ENCODE measurements at places on chromosomes 1 and 21. TPM values are rescaled to one million over a fixed set of nuclear protein-coding genes. Genes with fewer than 3 reads are reported as not detected.

DNA sequence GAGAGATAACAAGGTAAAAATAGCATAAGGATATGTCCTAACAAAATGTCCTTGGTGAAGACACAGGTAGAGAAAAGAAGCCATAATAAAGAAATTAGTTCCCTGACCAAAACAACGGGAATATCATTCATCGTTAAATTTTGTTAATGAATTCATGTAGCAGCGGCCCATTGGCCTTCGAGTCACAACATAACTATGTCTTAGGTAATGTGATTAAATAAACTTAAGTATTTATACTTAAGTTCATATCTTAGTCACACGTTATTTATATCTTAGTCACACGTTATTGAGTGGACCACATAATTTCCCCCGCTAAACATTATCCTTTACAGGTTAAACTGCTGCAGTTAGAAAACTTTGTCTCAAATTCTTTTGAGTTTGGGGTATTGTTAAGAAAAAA lies 1.2 kb downstream of the NEXN start:
- DNase-seq, result no peak

GRCh38 chr1:239810061-239810481 lies 281.6 kb upstream of the FMN2 start:
- peak; percentile 66 for DNase-seq

DNA sequence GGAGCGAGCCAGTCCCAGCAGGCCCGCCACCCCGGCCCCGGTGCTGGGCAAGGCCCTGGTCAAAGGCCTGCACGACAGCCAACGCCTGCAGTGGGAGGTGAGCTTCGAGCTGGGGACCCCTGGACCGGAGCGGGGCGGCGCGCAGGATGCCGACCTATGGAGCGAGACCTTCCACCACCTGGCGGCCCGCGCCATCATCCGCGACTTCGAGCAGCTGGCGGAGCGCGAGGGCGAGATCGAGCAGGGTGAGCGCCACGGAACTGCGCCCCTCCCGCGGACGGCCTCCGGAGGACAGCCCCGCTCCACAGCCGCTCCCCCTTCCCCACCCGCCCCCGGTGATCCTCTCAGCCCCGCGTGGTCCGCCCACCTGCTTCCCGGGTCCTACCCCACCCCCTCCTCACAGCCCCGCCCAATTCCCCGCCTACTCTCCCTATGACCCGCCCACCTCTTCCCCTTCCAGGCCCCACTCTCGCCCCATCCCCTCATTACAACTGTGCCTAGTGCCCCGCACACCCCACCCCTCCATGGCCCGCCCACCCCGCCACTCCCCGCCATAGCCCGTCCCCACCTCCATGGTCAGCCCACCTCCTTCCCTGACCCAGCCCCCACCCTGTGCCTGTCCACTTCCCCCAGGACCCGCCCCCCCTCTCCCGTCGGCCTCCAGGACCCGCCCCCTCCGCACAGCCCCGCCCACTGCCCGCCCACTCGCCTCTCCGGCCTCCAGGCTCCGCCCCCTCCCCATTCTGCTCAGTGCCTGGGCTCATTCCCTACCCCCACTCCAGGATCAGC lies 52.7 kb downstream of the VWA5B1 start:
- DNase-seq, result no peak

GRCh38 chr1:42950116-42950481 lies 8.6 kb downstream of the SLC2A1 start:
- DNase-seq, result no peak

The COL16A1 gene
- 6.7 TPM for total RNA-seq

GRCh38 chr21:26064506-26064905 lies 106.1 kb downstream of the APP start:
- no peak for DNase-seq

GRCh38 chr1:223490256-223490655 lies 97.0 kb downstream of the CCDC185 start:
- no peak for DNase-seq

GRCh38 chr1:53733447-53733931 lies 5.5 kb downstream of the GLIS1 start:
- DNase-seq, result no peak

The SMCP gene
- total RNA-seq, result not detected

The MINDY1 gene
- 11.3 TPM for total RNA-seq

The HES5 gene
- total RNA-seq, result not detected

- DNase-seq, result no peak
These were observed 445.5 kb downstream of the PTPRC start for GRCh38 chr1:199084293-199084692.

The BCAN gene
- total RNA-seq, result 34.2 TPM

The AKT3 gene
- total RNA-seq, result 29.3 TPM

The FMO2 gene
- not detected for total RNA-seq
